ENCODE measurements at places on chromosomes 3 and 15.
A peak's percentile ranks its signal among the peaks of the same experiment; 100 is the strongest.

GRCh38 chr3:101219842-101220560 lies 100.4 kb downstream of the IMPG2 start:
- no peak for DNase-seq

GRCh38 chr3:188594139-188594538 lies 440.2 kb downstream of the LPP start:
- DNase-seq: no peak

- no peak for DNase-seq
Observed at GRCh38 chr3:59472541-59472940, 422.7 kb upstream of the CFAP20DC start.

DNA sequence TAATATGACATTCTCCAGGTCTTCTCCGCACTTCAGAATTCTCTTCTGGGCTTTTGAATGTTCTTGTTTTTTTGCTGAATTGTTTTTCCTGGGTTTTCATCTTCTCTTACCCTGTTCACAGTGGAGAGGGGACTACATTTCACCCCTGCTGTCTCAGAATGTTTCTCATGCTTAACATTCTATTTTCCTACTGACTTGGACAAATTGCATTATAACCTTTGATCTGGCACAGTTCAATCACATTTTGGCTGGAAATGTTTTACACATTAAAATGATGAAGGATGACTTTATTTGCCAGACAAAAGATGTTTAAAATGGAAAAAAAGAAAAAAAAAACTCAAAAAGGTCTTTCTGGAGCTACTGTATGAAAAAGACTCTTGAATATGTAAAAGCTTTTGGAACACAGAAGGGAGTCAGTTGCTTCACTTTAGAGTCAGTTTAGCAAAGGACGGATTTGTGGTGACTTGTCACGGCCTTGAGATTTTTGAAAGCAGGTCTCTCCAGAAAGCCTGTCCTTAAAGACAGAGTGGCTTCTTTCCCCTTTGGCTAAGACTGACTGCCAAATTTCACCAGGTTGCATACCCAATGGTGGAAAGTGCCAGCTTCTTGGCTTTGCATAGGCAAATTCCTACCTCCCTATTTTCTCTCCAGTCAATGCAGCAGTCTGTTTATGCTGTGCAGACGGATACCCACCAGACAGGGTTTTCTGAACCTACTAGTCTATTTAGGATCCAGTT lies 401.0 kb upstream of the TBL1XR1 start:
- no peak for DNase-seq

DNA sequence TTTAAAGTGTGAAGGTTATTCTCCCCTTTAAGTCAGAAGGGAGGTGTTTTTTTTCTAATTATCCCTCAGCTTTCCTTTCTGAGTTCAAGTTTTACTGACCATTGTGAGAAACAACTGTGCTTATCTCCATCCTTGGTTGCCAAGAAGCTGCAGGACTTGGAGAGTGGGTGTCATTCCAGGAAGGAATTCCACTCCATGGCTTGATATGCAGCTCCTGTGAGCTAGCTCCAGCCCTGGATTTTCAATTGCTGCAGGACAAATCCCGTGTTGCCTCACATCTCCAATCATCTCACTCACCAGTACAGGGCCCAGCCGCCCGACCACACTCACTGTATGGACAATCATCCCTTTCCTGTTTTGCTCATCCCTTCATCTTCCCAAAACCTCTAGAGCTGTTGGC lies 122.5 kb downstream of the IGSF11 start:
- no peak for DNase-seq

GRCh38 chr15:88908697-88909621 lies 4.2 kb downstream of the MFGE8 start:
- DNase-seq: no peak

DNA sequence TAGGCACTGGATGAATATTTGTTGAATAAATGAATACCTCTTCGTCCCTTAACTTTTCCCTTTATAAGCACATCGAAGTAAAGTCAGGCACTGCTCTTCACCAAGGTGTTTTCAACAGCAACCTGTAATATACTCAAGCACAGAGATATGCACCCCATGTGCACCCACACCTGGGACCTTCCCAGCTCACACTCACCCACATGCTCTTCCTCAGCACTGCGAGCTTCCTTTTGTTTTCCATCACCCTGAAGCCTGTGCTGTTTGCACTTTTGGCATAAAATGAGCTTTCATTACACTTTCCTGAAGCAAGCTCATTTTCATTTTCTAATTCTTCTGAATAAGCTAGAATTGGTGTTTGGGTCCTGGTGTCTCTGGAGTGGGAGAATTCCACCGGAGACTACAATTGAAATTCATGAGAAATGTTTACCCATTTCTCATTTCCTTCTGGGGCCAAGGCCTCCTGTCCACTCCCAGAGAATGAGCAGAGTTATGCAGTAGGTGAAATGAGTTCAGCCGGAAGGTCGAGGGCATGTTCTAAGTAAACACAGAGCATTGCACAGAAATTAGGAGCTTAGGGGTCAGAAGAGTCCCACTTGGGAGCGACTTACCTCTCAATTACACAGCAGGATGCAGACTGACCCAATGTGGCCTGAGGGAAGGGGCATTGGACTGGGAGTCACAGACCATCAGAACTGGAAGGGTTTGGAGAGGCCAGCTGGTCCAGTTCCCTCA lies 15.0 kb downstream of the MASP1 start:
- DNase-seq: no peak

DNA sequence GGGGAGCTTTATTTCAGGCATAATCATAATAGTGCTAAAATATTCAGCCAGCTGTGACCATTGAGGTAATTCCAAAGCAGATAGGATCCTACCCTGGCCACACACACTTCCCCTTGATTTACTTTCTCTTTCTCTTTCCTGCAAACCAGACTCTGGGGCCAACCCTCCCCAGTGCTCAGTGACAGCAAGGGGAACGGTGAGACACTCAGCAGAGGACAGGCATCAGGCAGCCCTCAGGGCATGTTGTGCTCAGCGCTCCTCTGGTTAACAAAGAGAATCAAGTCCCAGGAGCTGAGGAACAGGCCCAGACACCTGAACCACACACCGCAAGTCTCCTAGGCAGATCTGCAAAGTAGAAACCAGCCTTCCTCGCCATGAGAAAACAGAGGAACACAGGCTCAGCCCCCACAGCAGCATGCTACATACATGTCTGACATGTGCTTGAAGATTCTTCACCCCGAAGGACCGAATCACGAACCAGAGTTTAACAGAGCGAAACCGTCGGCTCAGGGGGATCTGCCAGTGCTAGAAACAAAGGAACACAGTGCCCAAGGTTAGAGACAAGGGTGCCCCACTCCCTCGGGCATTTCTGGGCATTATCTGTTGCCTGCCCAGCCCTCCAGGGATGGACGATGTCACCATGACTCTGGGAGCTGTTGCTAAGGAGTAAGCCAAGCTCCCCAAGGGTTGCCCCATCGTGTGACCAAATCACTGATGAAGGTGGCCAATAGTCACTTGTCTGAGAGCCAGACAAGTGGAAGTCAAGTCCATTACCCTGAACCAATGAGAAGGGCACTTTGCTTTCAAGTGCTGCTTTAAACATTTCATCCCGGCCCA lies 17.5 kb downstream of the HDC start:
- peak; percentile 73 for DNase-seq

- DNase-seq: no peak
Observed at GRCh38 chr3:114481113-114481512, 187.3 kb downstream of the TIGIT start.

GRCh38 chr3:165642761-165643420 lies 194.3 kb downstream of the BCHE start:
- DNase-seq: peak; percentile 57

GRCh38 chr3:20043396-20043795 lies 3.1 kb downstream of the KAT2B start:
- DNase-seq: peak; percentile 24

- DNase-seq: no peak
Observed at GRCh38 chr3:192827208-192827607, 90.4 kb downstream of the MB21D2 start.

- DNase-seq: peak; percentile 27
Observed at GRCh38 chr15:51874751-51875644, 45.5 kb downstream of the TMOD3 start.

DNA sequence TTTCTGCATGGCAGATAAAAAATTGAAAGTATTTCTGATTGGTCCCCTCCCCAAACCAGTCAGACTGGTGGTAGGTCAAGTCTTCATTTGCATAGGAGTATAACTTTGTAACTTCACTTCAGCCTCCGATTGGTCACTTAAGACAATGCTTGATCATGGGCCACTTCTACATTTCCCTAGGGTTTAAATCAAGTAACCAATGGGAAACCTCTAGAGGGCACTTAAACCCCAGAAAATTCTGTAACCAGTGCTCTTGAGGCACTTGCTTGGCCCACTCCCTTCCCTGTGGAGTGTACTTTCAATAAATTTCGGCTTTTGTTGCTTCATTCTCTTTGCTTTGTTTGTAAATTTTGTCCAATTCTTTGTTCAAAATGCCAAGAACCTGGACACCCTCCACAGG lies 225.5 kb downstream of the ARPP21 start:
- DNase-seq: no peak

DNA sequence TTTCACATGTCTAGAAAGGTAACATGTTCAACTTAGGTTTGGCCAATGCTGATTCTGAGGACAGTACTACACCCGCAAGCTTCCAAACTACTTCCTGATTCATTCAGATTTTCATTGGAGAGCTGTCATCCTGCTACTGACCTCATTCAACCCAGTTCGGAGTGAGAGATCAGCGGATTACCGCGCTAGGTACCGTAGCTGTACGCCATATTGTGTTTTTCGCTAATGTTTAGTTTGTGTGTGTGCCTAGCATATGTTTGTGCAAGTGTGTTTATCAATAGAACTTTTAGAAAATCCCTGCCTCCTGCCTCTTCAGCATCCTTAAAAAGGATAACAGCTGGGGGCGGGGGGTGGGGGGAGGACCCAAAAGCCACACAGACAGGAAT lies 1.1 kb downstream of the ZBTB20 start:
- DNase-seq: peak; percentile 64

GRCh38 chr3:196168808-196169391 lies 42.3 kb downstream of the ZDHHC19 start:
- DNase-seq: peak; percentile 44

All from BE2C (cell line).